Stimulated activated CD4-positive, alpha-beta T cell treated with anti-CD3 and anti-CD28 coated beads, TNF-alpha, amount 100 ng/mL, for 4 hours (primary cell): ENCODE measurements at places on chromosomes 12 and 14.

- peak; percentile 39 for DNase-seq
Measured at GRCh38 chr12:118055144-118055557, 5.8 kb downstream of the WSB2 start.

DNA sequence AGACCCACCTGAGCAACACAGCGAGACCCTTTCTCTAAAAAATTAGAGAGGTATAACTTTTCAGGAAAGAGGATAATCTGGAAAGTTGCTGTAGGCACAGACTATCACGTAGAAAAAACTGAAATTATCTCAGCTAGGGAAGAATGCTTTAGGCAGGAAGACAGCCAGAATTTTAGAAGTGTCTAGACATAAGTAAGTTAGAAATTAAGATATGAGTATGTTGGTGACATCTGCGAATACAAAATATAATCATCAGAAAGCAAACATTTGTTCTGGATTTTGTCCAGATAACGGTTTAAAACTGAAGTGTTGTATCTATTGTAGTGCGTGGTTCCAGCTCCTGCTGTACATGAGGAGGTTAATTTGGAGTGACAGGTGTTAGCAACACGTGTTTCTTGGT is 123.2 kb downstream of the FBXL14 start:
- DNase-seq = no peak

DNA sequence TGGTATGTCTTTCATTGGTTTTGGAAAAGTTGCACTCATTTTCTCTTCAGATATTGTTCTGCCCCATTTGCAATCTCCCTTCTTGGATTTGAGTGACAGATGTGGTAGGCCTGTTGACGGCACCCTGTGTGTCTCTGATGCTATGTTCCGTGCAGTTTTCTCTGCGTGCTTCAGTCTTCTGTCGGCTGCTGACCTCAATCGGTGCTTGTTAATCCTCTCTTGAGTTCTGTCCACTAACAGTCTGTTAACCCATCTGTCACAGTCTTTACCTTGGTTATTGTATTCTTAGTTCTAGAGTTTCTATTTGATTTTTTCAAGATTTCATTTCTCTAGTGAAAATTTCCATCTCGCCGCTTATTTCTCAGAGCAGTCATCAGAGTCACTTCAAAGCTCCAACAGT is 20.7 kb upstream of the PLD4 start:
- DNase-seq = no peak

GRCh38 chr14:79831195-79831892 is 380.0 kb downstream of the DIO2 start:
- DNase-seq = no peak

GRCh38 chr14:83746336-83746735 is 1783.6 kb upstream of the FLRT2 start:
- no peak for DNase-seq

DNA sequence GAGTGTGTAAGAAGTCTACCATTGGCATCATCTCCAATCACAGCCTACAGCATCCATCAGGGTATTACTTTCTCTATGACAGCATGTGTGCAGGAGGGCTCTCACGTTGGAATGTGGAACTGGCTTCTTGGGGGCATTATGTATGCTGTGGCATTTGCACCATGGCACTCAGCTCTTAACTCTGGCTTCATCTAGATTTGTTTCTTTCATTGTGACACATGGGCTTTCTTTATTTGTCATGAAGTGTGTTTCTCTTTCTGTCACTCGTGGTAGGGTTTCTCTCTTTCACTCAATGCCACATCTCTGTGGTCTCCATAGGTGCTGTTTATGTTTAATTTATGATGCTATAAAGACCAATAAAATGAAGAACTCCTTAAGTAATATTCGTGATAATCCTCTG is 191.2 kb upstream of the GARIN2 start:
- no peak for DNase-seq

GRCh38 chr14:39320318-39320717 is 86.6 kb downstream of the MIA2 start:
- DNase-seq = no peak

- DNase-seq = no peak
Measured at GRCh38 chr12:116040402-116040801, 237.1 kb downstream of the MED13L start.

GRCh38 chr12:2944401-2945047 is 14.7 kb upstream of the TEAD4 start:
- DNase-seq = no peak

DNA sequence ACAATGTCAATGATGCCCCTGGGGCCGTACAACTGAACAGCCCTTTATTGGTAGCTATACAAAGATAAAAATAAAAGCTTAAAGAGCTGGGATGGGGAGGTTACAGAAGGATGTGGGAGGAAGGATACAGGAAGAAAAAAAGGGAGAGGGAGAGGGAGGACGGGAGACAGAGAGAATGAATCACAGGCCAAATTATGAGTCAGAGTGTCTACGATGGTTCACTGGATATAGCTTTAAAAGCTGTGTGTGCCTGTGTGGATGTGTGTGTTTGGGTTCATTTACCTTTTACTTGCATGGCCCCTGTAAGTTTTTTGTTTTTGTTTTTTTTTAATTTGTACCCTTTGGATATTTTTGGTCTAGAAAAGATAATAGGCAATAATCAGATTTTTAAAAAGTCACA is 111.9 kb downstream of the CCDC60 start:
- no peak for DNase-seq

GRCh38 chr12:115960868-115961802 is 316.4 kb downstream of the MED13L start:
- no peak for DNase-seq

GRCh38 chr12:1782215-1782614 is 38.1 kb upstream of the LRTM2 start:
- no peak for DNase-seq

GRCh38 chr14:95232894-95233584 is 75.7 kb upstream of the DICER1 start:
- no peak for DNase-seq

- DNase-seq = no peak
Measured at GRCh38 chr12:75959506-75959905, 72.1 kb downstream of the PHLDA1 start.

DNA sequence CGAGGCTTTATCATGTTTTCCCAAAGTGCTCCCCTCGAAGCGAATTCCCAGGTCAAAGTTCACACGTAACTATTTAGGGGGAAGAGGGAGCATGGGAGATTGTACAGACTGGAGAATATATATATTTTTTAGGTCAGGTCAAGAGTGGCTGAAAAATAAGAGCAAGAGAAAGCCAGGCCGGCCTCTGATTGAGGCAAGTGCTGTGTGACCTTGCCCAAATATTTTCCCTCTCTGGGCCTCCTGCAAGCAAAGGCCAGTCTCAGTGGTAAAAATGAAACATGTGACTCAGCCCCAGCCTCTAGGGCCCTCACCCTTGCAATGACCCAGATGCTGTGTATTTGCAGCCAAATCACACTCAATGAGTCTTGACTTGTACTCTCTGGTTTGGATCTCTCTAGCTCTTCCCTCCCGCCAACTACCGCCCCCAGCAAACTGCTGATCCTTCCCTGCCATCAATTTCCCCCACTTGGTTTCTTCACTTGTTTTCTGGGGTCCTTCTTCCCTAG is 34.1 kb downstream of the SMUG1 start:
- no peak for DNase-seq

DNA sequence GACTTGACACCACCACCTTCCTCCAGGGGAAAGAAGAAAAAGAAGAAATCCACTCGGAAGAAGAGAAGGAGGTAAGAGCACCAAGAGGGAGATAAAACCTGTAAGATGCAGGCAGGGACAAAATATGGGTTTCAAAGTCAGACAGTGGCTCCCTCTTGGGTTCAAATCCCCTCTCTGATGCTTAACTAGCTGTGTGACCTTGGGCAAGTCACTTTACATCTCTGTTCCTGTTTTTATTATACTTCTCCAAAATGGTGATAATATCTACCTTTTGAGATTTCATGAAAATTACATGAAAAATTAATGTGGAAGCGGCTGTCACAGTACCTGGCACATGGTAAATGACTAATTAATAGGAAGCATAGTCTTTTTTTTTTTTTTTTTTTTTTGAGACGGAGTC is 64.4 kb upstream of the HSPB8 start:
- DNase-seq = no peak

DNA sequence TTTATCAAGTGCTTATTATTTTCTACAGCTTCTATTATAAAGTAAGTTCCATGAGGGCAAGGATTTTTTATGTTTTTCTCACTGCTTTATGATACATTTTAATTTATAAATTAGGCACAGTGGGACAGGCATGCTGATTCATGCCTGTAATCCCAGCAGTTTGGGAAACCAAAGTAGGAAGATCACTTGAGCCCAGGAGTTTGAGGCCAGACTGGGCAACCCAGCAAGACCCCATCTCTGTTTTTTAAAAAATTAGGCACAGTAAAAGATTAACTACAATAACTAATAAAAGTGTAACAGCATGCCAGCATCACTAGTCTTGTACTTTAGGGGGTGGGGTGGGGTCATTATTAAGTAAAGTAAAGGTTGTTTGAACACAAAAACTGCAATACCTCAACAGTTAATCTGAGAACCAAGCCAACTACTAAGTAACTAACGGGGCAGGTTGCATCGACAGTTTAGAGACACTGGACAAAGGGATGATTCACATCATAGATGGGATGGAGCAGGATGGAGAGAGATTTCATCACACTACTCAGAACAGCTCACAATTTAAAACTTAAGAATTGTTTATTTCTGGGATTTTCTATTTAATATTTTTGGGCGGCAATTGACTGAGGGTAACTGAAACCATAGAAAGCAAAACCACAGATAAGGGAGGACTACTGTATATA is 119.5 kb downstream of the PLEKHA5 start:
- DNase-seq = no peak

DNA sequence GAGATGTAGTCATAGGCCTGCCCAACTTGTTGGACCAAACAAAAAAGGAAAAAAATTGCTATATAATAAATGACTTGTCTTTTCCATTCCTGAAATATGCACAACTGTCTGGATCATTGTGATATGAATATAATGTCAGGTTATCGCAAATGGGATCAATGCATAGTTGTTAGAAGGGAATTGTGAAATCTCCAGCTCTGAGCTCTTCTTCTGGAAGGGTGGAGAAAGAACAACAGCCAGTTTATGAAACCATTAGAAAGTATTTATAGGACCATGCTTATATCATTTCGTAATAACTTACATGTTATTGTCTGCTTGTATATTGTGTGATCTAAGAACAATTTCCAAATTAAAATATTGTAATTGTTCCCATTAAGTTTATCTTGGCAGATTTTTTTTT is 35.7 kb upstream of the HIF1A start:
- no peak for DNase-seq

DNA sequence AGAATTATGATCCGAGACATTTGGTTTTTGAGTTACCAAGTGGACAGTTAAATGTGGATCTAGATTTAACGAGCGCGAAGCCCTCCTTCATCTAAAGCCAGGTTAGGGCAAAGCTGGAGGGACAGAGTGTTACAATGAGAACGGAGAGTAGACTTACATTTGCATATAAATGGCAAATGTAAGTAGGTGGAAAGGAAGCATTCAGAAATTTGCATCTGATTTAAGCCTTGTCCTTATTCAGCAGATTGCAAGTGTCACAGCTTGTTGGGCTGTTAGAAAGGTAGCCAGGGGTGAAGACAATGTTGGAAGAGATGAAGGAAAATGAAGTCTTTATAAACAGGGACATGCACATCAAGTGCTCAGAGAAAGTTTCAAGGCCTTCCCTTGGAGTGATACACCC is 806.2 kb downstream of the GALC start:
- no peak for DNase-seq

- no peak for DNase-seq
Measured at GRCh38 chr12:70290116-70290515, 46.9 kb downstream of the CNOT2 start.

GRCh38 chr12:31526158-31526546 is 64.8 kb downstream of the DENND5B start:
- no peak for DNase-seq

- DNase-seq = no peak
Measured at GRCh38 chr14:104821229-104821945, 20.5 kb downstream of the ZBTB42 start.

GRCh38 chr12:51244269-51244668 is 5.6 kb downstream of the DAZAP2 start:
- no peak for DNase-seq

DNA sequence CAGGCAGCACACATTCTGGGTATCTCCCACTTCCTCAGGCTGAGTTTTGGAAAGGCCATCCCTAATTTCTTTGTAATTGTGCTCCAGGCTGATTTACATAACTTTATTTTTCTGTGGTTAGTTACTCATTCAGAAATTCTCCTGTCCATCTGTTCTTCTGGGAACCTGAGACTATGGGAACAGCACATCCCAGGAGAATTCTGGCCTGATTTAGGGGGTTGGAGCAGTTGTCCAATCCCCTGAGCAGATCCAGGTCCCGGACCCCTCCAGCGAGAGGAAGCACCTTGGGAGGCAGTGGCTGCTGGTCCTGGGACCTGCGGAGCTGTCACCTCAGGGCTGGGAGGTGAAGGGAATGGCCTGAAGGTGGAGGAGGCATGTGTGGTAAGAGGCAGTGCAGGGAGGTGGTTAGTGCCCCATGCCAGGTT is 40.4 kb downstream of the TSPAN9 start:
- no peak for DNase-seq
